ENCODE measurements at places on chromosomes 5 and 9.
A peak's percentile ranks its signal among the peaks of the same experiment; 100 is the strongest.

DNA sequence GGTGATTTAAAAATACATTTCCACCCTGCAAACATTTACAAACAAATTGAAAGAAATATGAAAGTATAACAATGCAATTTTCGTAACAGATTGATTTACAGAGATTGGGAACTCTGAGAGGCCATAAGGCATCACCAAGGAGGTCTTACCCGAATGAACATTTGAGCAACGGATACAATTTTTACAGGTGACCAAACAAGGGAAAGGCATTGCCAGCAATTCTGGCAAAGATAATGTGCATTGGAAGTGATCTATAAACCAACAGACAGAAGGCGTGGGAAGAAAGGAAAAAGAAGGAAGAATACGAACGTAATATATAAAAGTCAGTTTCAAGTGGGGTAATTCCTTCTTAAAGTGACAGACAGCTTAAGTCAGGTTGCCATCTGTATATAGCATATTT lies 295.9 kb downstream of the CDH12 start:
- DNase-seq, result no peak

- DNase-seq, result no peak
Observed at GRCh38 chr9:109190151-109190550, 23.1 kb upstream of the FRRS1L start.

DNA sequence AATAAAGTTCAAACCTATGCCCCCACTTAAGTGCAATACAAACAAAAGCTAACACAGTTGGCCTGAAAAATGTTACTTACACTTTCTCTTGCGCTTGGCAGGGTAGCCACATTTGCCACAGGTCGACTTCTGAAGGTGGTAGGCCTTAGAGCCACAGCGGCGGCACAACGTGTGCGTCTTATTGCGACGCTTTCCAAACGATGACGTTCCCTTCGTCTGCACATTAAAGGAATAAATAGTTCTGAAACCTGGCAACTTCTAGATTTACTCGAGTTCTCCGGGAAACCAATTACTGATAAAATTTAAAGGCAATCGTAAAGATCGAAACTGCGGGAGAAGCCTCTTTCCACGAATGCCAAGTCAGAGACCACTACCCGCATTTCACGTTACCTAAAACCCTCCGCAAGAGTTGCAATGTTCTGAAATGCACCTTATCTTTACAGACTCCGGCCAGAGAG lies 602 bp downstream of the RPL37 start:
- peak; percentile 16 for DNase-seq

GRCh38 chr5:142872795-142873194 lies 102.6 kb downstream of the ARHGAP26 start:
- DNase-seq, result no peak

GRCh38 chr5:154865466-154866184 lies 7.2 kb downstream of the CNOT8 start:
- no peak for DNase-seq

GRCh38 chr5:83964271-83964670 lies 243.6 kb upstream of the HAPLN1 start:
- no peak for DNase-seq

- DNase-seq, result no peak
Observed at GRCh38 chr9:126614088-126614454, 343 bp downstream of the LMX1B start.

- no peak for DNase-seq
Observed at GRCh38 chr5:39876146-39876545, 451.4 kb upstream of the DAB2 start.

Data from stimulated activated CD8-positive, alpha-beta memory T cell treated with anti-CD3 and anti-CD28 coated beads, Interleukin-7, amount 100 ng/mL, for 1 hour (primary cell).